ENCODE measurements at places on chromosomes 2 and 18.

DNA sequence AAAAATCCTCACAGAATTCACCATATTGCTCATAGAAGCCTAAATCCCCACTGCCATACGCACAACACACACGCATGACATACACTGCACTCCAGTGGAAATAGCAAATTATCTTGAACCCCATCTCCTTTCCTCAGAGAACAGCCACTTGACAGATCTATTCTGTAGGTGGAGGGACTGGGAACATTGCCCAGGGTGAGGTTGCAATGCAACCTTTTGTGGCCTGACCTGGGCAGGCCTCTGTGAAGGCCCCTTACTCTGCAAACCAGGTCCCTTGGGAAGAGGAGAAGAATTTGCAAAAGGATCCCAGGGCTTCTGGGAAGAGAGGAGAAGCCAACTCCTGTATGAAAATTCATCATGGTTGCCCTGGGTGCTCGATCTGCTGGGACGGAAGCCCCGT, 51.9 kb downstream of the SDC1 start:
- DNase-seq, result no peak

DNA sequence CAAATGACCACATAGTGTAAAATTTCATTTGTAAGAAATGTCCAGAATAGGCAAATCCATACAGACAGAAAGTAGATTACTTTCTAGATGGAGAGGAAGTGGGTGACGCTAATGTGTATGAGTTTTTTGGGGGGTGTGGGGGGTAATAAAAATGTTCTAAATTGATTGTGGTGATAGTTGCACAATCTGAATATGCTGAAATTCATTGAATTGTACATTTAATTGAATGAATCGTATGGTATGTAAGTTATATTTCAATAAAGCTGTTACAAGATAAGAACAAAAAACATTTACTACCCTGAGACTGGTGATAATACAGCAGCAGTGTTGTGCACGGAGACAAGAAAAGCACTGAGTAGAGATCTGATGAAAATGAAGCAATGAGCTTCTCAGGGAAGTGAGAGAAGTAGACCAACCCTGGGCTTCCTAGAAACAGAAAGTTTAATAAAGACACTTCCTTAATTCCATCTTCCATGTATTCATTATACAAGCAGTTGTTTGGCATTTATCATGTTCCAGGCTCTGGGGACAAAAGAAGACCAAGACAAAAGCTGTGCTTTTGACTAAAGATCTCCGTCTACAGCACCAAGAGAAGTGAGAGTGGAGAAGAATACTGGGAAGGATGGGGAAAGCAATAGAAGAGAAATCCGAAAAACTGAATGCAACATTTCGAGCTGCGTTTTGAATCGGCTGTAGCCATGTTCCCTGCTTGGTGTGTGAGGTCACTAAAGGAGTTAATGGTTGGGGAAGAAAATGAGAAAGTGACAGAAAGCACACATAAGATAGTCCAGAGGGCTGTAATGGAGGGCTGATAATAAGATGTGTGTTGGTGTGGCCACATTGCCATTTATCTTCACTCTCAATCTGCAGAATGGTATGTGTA, 1.8 kb upstream of the PDE11A start:
- DNase-seq, result no peak

DNA sequence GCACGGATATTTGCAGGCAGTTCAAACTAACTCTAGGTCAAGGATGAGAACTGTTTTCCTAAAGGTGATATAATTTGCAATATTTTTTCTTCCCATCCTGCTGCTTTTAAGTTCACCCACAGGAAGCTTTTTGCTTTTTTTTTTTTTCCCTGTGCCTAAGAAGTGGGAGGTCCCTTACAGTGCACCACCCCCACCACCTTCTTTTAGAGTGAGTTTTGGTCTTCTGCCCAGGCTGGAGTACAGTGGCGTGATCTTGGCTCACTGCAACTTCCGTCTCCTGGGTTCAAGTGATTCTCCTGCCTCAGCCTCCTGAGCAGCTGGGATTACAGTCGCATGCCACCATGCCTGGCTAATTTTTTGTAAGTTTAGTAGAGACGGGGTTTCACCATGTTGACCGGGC, 82.5 kb downstream of the KCNS3 start:
- DNase-seq, result no peak

GRCh38 chr2:151799886-151800292, 28.3 kb downstream of the ARL5A start:
- DNase-seq, result no peak

DNA sequence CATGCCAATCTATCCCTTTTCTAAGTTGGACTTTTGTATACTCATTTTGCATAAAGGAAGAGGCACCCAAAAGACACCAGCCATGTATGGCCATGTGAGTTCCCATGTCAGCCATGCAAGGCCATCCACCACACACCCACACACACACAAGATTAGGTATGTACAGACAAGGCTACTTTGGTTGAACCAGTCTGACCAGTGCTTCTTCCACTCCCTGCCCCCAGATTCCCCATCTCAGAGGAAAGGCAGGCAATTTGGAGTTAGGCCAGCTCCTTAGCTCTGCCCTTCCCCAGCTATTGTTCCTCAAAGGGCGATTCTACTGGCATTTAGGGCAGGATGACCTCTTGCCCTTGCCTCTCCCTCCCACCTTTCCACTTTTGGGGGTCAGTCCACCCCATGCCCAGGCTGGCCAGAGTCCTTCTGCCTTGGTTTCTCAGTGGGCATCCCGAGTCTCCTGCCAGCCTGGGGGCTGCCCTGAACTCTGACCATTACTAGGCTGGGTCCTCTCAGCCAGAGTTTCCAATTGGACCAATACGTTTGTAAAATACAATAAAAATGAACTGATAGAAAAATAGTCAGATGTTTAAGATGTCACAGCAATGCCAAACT, 101.1 kb downstream of the ZBTB7C start:
- DNase-seq, result no peak

DNA sequence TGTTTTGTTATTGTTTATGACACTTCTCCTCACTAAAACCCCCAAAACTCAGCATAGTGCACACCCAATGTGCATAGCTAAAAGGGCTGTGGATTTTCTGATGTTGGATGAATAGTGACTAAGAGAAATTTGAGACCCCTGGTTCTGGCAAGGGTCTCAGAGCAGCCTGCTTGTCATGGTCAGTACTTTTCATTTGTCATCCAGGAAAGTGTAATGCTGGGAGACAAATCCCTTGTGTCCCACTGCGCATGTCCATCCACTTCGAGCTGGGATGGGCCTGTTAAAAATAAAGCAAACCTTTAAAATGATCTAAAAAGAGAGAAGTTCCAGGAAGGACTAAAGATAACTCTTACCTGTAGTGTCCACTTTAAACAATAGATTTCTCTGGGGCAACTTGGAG, 46.9 kb upstream of the LYPD1 start:
- no peak for DNase-seq

GRCh38 chr18:45357686-45358470, 257.4 kb upstream of the SLC14A2 start:
- DNase-seq, result no peak

- DNase-seq, result no peak
Measured at GRCh38 chr2:216877085-216877484, 17.2 kb upstream of the TNP1 start.

DNA sequence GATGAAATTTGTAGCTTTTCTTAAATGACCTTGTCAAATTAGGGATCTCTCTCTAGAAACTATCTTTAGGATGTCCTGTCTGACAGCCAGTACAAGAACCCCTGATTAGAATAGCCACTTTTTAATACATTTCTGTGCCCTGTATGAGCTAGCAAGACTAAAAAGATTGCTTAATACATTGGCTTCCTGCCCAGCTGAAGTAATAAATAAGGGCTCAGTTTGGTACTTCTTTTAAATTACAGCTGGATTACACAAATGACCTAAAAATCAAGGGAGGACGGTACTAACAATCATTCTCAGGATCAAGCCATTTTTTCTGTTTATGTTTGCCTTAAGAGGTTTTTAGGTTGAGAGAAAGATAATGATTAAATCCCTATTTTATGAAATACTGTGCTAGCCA, 11.6 kb upstream of the OLA1 start:
- no peak for DNase-seq

DNA sequence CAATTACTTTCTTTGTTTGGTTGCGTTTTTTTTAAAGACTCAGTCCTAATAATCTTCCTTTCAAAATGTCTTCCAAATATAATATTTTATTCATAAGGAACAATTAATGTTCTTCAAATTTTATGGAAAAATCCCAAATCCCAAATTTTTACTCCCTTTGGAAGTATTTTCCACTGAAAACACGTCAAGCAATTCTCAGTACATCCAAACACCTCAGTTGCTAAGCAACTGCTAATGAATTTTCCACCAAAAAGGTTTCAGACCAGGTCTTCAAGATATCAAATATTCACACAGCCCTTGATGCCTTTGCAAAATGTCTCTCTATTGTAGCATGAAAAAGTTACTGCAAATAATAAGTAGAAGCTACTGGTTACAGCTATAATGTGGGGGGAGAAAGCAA, 140.1 kb downstream of the DSEL start:
- DNase-seq, result no peak

- DNase-seq, result no peak
Measured at GRCh38 chr18:57951999-57952774, 91.8 kb upstream of the NEDD4L start.

GRCh38 chr2:24618144-24618543, 127.1 kb downstream of the NCOA1 start:
- no peak for DNase-seq

GRCh38 chr2:239574434-239575156, 173.8 kb upstream of the HDAC4 start:
- DNase-seq, result no peak

DNA sequence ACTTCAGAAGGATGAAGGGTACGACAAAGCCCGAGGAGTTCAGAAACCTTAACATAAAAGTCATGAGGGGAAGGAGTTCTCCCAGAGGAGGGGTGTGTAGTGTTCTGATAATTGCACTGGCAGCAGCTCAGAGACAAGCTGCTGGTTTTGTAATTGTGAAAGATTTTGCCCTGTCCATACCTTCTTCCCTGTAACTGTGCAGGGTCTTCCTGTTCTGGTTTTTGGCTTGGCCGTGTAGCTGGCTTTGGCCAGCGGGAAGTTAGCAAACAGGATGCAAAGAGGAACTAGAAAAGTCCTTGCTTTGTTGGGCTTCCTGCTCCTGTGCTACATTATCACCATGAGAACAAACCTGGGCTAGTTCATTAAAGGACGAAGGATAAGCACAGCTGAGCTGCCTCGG, 160.8 kb downstream of the LPIN1 start:
- no peak for DNase-seq

GRCh38 chr2:188893972-188894371, 80.2 kb upstream of the COL3A1 start:
- no peak for DNase-seq

DNA sequence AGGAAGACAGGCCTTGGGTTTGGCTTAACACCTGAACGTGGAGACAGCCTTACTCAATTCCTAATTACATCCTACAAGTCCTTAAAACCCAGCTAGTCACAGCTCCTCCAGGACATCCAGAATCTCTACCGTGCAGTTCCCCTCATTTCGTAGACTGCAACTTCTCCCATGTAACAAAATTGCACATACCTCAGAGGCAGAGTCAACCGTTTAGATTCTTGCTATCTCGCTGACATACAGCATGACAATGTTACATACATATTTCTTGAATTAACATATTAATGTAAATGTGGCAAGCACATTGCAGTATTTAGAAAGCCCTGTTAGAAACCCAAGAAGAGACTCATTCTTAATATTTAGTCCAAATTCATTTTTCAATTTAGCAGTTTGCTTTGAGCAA, 358.7 kb downstream of the SETBP1 start:
- no peak for DNase-seq

- DNase-seq, result no peak
Measured at GRCh38 chr2:20738772-20739171, 71.8 kb downstream of the GDF7 start.

DNA sequence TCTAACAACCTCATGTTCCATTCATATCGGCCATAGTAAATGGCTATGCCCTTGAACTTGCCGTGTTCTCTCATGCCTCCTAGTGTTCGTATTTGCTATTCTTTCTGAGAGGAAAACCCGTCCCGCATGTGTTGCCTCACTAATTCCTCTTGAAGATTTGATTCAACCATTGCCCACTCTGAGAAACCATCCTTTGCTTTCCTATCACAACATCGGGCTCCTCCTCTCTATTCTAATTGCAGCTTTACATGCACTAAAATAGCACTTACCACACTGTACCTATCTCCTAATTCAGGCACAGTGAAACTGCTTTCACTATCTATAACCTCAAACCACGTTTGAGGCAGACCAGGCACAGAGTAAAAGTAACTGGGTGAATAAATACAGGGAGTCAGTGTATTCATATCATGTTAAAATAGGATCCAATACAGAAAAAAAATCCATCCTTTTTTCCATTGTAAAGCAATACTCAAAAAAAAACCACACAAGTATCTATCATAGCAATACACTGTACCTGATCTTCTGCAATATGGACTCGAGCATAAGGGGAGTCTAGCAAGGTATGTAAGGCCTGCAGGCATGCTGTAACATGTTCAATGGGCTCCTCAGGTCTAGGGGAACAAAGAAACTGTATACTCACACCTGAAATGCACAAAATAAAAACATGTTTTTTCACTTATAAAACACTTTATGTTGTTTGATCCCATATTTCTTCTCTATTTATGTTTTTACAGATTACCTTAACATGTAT, 39.0 kb upstream of the STRN start:
- peak; percentile 73 for DNase-seq

GRCh38 chr2:234603619-234604018, 106.7 kb upstream of the ARL4C start:
- DNase-seq, result no peak
